Stimulated activated CD8-positive, alpha-beta memory T cell treated with anti-CD3 and anti-CD28 coated beads, Interleukin-7, amount 100 ng/mL, for 1 hour (primary cell): ENCODE measurements at places on chromosomes 5 and 9.

GRCh38 chr9:88007291-88007650 is 32.9 kb upstream of the CDK20 start:
- no peak for DNase-seq

DNA sequence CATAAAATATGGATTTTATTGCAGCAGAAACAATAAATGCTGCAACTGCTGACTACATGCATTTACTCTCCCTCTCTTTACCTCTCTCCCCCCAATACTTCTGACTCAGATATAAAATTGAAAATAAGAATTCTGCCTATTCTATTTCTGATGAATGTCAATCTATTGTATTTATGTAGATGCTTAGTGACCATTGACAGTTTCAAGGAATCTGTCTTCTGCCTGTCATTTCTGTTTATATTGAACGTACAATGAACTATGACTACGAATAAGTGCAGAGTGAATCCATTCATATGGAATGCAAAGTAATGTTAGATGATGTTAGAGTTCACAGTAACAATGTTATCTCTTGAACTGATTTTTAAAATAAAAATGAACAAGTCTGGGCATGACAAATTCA is 898 bp downstream of the CDH10 start:
- no peak for DNase-seq

- no peak for DNase-seq
Measured at GRCh38 chr5:34608859-34609648, 47.1 kb upstream of the RAI14 start.

DNA sequence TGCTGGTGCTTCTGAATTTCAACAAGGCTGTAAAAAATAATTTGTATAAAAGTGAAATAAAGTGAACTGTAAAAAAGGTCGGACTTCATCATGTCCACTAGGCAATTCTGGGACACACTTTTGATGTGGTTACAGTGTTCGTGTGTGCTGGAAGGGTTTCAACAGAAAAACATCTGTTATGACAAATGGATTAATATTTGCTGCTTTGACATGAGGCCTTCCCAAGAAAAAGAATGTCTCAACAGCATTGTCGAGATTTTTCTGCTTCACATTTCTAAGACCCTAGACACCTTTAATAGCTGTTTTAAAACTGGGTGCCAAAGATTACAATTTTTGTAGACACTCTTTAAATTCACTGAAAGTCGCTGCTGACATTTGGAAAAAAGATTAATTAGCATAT is 216.6 kb downstream of the SLC12A2 start:
- DNase-seq, result no peak

DNA sequence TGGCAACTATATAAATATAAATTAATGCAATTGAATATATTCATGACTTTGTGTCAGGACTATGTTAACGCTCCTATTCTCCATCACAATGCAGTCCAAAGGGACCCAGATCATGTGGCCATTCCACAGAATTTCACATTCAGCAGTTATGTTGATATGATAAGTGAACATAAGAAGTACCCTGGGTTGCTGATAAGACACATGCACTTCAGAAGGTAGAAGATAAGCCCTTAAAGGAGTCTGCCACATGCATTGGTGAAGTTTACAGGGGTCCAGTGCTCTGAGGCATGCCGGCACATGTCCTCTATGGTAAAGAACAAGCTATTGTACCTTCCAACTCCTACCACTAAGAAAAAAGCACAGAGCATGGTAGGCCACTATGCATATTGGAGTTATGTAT is 76.4 kb downstream of the PHAX start:
- DNase-seq, result no peak
